Activated CD8-positive, alpha-beta memory T cell treated with anti-CD3 and anti-CD28 coated beads for 48 hours (primary cell): ENCODE measurements at places on chromosomes 4 and X.

DNA sequence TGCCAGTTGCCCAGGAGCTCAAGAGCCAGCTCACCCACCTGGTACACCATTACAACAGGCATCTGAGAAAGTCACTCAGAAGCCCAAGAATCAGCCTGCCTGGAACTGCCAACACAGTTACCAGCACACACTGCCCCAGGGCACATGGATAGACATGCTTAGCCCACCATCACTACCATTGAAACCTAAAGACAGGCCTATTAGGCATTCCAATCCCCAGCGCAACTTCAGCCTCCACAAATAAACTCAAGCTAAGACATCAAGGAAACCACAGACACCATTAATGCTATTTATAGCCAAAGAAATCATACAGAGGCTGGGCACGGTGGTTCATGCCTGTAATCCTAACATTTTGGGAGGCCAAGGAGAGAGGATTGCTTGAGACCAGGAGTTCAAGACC is 42.3 kb downstream of the ATRX start:
- no peak for DNase-seq

- no peak for DNase-seq
These were observed 161.5 kb upstream of the EPHA5 start for GRCh38 chr4:65831828-65832227.

GRCh38 chr4:53477038-53477565 is 99.7 kb downstream of the FIP1L1 start:
- DNase-seq: no peak

DNA sequence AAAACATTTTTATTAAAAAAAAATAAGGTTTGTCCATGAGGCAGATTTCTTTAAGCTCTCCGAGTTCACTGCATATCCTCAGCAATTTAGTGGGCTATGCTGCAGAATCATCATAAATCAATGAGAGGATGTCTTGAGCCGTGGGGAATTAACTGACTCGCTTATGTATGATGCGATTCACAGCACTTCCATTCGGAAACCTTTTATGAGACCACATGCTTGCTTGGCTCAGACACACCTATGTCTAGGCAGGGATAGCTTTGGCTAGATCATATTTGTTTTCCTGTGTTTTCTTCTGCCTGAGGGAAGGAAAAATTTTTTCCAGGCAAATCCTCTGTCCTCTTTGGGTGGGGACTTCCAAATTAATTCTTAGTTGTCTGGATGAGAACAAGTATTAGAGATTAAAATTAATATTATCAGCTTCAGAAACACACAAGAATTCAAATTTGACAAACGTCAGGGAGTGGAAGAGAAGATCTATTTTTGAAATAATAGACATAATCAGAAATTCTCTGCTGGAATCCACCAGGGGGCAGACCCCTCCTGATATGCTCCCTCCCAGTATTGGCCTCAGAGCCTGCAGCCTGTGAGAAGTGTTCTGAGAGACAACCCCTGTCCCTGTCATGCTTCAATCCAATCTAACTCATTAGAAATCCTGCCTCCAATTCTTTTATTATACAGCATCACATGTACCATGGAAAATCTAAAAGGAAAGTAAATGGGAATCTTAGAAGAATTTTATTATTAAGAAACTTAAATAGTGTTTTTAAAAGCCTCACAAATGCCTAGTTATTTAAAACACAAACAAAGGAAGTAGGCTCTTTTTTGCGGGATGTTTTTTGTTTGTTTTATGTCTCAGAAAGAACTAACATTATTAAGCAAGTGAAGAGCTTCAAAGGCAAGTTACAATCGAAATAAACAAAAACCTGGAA is 345.1 kb upstream of the TACR3 start:
- DNase-seq: no peak

DNA sequence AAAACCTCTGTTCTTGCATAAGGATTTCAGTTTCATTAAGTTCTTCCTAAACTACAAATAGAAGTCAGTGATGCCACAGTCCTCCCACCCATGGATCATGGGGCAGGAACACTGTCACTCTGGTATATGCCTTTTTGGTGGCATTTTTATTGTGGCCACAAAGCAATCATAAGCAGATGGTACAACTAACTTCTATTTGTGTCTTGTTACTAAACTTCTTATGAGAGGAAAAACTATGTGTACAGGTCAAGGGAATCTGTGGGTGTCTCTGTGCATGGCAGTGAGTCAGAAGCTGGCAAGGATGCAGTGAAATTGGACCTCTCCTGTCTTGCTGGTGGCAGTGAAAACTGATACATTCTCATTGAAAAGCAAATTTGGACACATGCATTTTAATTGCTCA is 245.0 kb upstream of the GPC4 start:
- no peak for DNase-seq

DNA sequence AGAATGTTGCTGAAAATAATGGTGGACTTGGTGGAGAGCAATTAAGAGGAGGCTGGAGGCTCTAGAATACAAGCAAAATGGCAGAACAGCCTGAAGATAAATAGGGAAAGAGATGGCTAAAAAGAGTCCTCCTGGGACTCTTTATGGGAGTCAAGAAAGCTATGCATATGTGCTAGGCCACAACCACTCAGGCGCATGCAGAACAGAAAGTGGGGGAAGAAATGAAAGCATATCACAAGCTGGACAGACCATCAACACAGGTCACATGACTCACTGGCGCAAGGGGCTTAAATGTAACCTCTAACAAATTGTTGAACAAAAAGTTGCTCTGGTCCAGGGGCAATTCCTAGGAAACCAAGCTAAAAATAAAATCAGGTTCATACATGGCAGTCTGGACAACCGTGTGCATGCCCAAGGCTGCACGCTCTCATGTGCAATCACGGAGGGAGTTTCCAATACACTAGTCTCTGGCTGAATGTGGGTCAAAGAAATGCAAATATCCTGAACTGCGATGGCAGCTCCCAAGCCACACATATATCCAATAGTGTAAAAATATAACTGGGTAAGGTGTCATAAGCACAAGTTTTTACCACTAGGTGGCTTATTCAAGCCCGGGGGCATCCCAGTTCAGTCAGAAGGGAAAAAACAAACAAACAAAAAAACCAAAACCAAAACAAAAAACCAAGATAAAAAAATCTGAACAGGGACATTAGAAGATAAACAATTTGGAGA is 45.4 kb downstream of the ZNF711 start:
- no peak for DNase-seq

GRCh38 chr4:65508168-65508567 is 162.1 kb downstream of the EPHA5 start:
- no peak for DNase-seq

DNA sequence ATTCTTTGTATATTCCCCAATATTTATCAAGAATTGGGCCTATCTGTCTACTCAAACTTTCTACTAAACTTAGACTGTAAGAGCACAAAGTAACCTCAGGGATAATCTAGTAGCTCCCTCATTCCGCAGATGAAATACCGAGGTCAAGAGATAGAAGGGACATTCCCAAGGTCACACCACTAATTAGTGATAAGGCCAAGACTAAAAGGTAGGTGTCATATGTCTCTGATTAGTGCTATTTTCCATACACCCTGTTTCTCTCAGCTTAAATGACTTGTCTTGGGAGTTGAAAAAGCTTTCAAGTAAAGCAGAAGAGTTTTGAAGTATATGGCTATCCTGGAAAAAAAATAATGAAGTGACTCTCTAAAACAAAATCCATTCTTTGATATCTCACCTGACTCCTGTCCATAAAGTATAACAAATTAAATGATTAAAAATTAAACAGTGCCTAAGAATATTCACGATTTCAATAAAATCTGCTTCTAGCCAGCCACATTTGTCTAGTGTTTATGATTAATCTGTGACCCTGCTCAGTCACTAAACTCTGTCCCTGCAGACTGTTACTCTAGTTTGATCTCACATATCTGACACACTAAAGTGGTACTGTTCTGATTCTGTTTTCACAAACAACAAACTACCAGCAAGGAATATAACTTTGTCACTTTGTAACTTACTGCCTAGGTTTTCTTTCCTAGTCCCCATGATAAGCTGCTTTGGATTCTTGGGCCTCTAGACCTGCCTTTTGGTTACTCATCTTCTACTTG is 10.3 kb downstream of the GPR174 start:
- DNase-seq: no peak

- no peak for DNase-seq
These were observed 690.9 kb downstream of the PCDH19 start for GRCh38 chrX:99719140-99719539.

DNA sequence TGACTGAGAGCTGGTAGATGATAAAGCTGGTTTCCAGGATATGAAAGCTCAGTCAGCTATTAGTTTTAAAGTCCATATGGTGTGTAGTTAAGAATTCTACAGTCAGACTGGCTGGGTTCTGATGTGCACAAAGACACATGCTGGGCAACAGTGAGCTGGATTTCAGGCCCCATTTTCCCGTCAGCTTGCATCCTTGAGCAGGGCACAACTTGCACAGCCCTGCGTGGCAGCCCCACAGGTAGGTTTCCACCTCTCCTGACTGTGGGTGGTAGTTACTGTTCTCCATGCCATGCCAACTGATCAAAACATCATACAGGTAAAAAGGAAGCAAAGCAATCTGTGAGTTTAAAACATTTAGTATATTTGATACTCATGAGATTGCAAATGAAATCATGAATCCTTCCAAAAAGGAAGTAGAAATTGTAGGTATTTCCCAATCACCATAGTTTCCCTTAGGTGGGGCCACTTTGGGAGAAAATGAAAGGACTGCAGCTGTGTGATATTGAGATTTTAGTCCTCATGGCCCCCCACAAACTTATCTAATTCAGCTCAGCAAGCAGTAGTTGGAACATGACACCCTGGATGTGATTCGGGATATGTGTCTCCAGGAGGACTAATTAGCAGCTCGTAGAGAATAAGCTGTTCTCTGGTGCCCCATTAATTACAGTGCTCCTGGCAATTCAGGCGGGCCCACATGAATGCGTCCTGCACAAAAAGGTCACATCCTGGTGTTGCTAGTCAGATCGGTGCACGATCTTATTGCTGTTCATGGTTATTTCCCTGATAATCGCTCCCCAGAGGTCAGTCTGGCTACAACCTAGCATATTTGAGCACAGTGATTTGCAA is 42.4 kb upstream of the NOCT start:
- no peak for DNase-seq

GRCh38 chr4:118280501-118281218 is 72.1 kb downstream of the PRSS12 start:
- DNase-seq: no peak

GRCh38 chr4:159012381-159012780 is 90.5 kb upstream of the RAPGEF2 start:
- no peak for DNase-seq

DNA sequence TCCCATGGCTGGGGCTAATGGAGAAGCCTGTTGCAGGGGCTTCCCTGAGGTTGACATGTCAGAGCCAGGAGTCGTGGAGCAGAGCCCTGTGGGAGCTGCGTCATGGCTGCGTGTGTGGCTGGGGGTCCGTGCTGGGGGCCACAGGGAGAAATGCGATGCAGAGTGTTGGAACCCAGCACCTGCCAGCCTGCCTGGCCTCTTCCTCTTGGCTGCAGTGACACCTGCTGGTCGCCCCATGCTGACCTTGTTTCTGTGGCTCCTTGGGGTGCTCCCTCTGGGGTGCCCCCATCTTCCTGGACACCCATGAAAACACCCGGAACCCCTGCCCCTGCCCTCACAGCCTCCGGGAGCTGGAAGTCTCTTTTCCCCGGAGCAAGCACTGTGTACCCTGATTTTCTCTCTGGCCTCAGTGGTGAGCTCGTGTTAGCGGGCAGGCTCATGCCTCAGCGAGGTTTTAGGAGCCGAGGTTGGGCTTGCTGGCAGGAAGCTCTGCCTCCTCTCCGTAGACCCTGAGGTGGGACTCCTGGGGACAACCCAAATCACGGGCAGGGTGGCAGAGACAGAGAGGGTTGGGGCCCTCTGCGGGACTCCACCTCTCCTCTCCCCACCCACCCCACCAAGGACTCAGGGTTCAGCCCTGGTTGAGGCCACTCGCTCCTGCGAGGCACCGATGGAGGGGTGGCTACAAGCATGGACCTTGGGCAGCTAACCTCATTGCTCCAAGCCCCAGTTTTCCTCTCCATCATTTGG is 103.7 kb downstream of the SORCS2 start:
- no peak for DNase-seq

GRCh38 chr4:152101556-152102435 is 341.0 kb upstream of the GATB start:
- no peak for DNase-seq

DNA sequence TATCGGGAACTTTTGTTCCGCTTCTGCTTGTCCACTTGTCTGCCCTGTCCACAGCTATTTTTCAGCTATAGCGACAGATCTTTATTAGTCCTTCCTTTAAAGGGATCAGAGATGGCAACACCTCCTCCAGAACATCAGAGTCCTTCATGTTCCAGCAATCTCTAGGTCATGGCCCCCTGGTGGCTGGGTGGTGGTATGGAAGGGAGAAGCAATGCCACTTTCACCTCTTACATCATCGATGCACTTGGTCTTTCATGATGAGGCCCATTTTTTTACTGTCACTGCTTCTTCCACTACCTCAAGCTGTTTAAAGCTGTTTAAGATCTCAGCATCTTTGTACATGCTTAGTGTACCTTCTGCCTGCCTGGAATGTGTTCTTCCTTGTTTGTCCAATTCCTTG is 106.7 kb downstream of the ARHGAP6 start:
- peak; percentile 2 for DNase-seq

DNA sequence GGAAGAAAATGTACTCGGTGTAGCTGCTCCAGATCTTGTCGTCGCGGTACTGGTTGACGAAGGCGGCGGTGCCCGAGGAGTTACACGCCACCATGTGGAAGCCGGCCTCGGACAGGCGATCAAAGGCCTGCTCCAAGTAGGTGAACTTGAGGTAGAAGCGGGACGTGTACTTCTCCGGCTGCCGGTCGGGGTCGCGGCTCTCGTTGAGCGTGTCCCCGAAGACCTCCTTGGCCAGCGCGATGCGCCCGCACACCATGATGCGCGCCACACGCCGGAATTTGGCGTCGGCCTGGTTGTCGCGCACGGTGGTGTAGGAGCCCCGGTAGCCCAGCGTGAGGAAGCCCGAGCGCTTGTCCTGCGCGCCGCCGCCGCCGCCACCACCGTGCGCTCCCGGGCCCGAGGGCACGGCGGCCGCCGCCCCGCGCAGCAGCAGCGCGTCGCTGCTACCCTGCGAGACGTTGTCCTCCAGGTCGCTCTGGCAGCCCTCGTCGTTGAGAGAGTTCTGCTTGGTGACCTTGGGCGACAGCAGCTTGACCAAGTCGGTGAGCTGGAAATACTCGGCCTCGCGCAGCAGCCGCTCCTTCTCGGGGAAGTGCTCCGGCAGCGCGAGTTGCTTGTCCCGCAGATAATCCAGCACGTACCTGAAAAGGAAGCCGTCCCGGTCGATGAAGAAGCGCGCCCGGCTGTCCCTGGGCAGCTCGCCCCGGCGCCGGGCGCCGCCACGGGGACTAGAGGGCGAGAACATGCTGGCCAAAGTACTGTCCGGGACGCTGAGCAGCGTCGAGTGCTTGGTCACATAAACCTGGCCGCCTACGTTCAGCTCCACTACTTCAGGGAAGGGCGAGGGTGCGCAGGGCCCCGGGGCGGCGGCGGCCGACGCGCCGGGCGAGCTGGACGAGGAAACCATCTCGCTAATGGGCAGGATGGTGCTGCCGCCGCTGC is 775 bp downstream of the KCTD8 start:
- DNase-seq: no peak

DNA sequence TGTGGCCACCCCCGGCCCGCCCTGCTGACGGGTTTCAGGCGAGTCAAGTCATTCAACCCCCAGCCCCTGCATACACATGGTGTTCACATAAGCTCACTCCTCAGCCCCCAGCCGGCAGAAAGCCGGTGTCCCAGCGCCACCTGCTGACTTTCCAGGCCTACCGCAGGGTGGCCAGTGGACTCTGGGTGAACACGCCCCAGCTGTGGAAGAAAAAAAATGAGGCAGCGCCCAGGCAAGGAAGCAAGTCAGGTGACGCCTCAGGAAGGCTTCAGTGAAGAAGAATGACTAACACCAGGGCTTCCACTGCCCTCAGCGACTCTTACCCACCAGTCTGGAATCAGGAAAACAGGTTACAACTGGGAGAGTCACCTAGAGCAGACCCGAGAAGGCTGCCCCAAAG is 15.8 kb downstream of the BCAP31 start:
- DNase-seq: no peak
